ENCODE measurements at places on chromosomes 7 and 10. TPM values are rescaled to one million over a fixed set of nuclear protein-coding genes. Genes with fewer than 3 reads are reported as not detected.

SEMA3A gene
- 5.0 TPM for total RNA-seq

FGFBP3 gene
- 0.33 TPM for total RNA-seq

WEE2 gene
- total RNA-seq = not detected

UTF1 gene
- total RNA-seq = not detected

CACNA2D1 gene
- 10.3 TPM for total RNA-seq

FRMD4A gene
- 75.3 TPM for total RNA-seq

DPYSL4 gene
- total RNA-seq = 8.2 TPM

CYP3A5 gene
- total RNA-seq = not detected

PIK3AP1 gene
- total RNA-seq = not detected

AQP1 gene
- total RNA-seq = 4.9 TPM

ATOH7 gene
- not detected for total RNA-seq

OR6V1 gene
- not detected for total RNA-seq

SPDYE11 gene
- not detected for total RNA-seq

CALN1 gene
- not detected for total RNA-seq

TMEM139 gene
- total RNA-seq = not detected

IGF2BP3 gene
- 100 TPM for total RNA-seq

SERPINE1 gene
- total RNA-seq = 1,952 TPM

PRKCQ gene
- 0.07 TPM for total RNA-seq

HMX3 gene
- not detected for total RNA-seq

EBLN1 gene
- not detected for total RNA-seq

PDE6C gene
- not detected for total RNA-seq

MTG1 gene
- 38.0 TPM for total RNA-seq

METTL27 gene
- 3.1 TPM for total RNA-seq

Measured in mammary microvascular endothelial cell (primary cell).